ENCODE measurements at places on chromosomes 6 and 20.

GRCh38 chr6:167331565-167331964, 6.7 kb downstream of the TTLL2 start:
- no peak for DNase-seq

DNA sequence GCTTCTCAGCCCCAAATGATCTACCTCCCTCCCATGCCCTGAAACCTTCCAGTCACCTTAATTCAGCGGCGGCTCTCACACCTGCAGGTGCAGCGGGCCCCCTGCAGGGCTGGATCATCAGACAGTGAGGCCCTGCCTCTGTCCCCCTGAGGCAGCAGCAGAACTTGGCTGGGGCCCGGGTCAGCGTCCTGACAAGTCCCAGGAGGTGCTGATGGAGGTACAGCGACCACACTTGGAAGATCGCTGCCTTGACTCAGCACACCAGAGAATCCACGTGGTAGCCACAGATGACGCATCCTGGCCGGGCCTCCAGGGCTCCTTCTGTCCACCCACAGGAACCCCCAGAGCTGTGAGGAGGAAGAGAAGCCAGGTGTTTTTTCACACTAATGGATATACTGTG, 116.4 kb upstream of the THBS2 start:
- DNase-seq, result no peak

DNA sequence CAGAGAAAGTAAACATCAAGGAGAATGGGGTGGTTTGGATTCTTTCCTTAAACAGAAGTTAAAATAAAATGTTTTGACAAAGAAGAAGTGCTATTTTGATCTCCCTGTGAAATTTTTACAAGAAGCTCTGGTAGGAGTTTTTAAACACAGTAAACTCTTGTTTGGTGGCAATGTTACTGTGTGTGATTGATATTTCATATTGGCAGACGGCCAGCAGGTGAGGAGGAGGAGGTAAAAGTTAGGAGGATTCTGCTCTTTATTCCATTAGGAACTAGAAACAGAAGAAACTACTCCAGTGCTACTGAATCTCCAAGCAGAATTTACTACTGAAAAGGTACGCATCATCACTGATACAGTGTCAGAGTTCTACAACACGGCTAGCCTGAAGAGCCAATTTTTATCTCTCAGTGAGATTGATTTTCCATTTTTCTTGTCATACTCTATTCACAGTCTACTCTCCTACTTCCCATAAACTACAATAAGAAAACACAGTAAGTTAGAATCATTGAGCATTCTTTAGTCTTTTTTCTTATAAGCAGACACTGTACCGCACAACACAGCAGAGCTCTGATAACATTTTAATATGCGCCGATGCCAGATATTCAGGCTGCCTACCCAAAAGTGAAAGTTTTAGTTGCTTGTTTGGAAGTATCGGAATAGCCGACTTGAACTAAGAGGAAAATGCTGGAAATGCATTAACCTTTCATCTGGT, 21.2 kb upstream of the AFDN start:
- DNase-seq, result no peak

GRCh38 chr6:146560607-146561006, 17.0 kb downstream of the RAB32 start:
- DNase-seq, result no peak

GRCh38 chr20:8964959-8965562, 103.8 kb upstream of the PLCB4 start:
- no peak for DNase-seq

GRCh38 chr20:16260911-16261310, 312.3 kb downstream of the KIF16B start:
- DNase-seq, result no peak

DNA sequence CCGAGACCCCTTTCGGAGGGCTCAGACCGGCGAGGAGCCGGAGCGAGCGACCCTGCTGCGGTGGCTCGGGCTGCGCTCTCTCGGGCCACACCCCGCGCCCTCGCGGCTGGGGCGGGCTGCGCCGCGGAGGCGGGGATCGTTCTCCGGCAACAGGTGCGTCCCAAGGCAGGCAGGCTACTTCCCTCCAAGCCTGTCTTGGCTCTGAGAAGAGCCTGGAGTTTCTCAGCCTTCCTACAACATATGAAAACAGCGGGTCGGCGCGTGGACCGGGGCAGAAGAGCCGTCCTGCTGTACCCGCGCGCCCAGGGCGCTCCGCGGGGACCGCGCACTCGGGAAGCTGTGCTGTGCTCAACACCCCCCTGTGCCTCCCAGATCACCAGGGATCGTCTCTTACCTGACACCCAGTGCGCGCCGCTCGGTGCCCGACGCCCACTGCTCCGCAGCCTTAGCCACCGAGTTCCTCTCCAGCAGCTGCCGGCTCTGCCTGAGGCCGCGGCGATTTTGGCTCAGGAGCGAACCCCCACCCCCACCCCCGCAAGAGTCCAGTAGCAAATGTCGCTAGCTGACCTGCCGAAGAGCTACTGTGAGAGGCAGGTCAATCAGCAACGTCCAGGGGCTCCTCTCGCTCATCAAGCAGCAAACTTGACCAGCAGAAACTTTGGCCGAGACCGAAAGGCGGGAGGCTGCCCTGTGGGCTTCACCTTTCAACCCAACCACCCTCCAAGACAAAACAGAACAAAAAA, 3.7 kb upstream of the OLIG3 start:
- DNase-seq, result no peak

DNA sequence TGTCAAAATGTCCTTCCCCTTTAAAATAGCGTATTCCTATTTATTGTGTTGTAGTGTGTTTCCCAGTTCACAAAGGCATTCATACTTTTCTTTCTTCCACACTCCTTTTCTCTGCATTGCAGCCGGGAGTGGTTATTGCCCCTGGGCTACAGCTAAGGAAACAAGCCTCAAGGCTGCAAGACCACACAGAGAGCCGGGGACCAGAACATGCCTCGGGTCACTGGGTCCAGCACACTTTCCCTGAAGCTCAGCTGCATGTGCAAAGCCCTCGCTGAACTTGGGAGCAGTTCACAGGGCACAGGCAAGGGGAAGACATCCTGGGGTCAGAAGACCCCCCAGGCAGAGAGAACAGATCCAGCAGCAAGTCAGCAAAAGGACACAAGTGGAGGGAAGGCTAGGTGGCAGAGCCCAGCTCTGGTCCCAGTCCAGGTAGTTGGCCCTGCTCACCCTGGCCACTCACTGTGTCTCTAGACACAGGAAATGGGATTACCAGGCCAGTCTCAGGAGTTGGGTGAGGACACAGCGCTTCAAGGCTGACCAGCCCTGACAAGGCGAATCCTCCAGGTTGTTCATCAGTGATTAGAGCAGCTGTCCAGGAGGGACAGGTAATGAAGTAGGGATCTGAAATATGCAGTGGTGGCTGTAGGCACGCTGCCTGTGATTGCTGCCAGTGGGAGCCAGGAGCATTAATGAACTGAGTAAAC, 118.2 kb downstream of the CD83 start:
- no peak for DNase-seq

- DNase-seq, result no peak
Measured at GRCh38 chr6:32045811-32046449, 7.7 kb downstream of the CYP21A2 start.

- DNase-seq, result no peak
Measured at GRCh38 chr6:44858998-44859397, 469.1 kb upstream of the RUNX2 start.

DNA sequence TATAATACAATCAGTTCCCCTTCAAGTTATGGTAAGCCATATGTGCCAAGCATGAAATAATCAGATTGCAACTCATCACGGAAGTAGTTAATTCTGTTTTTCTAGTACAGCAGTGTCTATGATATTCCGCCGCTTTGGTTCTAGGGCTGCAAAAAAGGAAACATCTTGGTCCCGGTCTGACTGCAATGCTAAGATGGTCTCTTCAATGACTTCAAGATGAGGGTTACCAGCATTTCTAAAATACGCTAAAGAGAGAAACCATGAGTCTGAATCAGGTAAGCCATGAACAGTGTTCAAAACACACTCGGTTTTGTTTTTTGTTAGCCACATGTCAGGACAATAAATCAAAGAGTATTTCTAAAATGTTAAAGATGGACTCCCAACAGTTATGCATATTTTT, 3.2 kb upstream of the ANKRD60 start:
- DNase-seq, result no peak

DNA sequence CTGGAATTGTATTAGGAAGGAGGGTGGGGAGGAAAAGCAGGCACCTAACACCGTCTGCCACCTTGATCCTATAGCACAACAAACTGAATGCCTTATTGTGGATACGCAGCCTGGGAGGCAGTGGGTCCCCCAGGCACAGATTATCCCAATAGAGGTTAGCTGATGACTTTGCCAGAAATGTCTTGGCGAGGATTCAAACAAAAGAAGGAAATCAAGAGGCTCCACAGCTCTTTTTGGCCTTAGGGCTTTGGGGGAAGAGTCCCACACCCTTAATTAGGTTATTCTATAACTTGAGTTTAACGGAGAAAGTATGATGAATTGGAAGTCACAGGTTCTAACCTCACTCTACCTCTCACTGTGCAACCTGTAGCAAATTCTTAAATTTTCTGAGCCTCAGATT, 102.0 kb downstream of the MRPL14 start:
- DNase-seq, result no peak

- no peak for DNase-seq
Measured at GRCh38 chr20:64112691-64113443, 5.5 kb upstream of the NPBWR2 start.

- no peak for DNase-seq
Measured at GRCh38 chr6:35242906-35243305, 16.6 kb upstream of the ZNF76 start.

DNA sequence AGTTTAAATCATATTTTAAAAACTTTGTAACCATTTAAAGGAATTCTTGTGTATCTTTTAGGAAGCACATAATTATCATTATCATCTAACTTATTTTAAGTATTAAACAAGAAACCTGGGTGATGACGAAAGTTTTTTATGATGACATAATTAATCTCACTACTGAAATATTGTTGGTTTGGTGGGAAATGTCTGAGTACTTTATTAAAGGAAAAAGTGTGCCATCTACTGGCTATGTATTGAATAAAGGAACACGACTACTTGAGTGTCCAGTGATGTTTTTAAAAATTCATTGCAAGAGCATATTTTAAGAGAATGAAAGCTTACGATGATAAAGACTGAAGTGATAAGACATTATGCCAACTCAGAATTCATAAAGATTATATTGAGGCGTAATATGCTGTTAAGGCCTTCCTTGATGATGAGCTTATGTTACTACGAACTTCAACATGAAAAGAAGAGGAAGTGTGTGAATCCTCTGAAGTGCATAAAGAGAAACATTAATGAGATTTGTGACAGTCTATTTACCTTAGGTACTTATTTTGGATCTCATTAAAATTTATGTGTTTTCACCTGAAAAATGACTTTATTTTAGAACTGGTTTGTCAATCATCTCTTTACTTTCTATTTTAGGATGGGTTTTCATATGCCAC, 12.0 kb upstream of the TRMT11 start:
- DNase-seq, result peak; percentile 82

GRCh38 chr6:99521633-99522151, 6.5 kb upstream of the USP45 start:
- DNase-seq, result no peak

GRCh38 chr6:154942770-154943169, 52.3 kb upstream of the TIAM2 start:
- no peak for DNase-seq

DNA sequence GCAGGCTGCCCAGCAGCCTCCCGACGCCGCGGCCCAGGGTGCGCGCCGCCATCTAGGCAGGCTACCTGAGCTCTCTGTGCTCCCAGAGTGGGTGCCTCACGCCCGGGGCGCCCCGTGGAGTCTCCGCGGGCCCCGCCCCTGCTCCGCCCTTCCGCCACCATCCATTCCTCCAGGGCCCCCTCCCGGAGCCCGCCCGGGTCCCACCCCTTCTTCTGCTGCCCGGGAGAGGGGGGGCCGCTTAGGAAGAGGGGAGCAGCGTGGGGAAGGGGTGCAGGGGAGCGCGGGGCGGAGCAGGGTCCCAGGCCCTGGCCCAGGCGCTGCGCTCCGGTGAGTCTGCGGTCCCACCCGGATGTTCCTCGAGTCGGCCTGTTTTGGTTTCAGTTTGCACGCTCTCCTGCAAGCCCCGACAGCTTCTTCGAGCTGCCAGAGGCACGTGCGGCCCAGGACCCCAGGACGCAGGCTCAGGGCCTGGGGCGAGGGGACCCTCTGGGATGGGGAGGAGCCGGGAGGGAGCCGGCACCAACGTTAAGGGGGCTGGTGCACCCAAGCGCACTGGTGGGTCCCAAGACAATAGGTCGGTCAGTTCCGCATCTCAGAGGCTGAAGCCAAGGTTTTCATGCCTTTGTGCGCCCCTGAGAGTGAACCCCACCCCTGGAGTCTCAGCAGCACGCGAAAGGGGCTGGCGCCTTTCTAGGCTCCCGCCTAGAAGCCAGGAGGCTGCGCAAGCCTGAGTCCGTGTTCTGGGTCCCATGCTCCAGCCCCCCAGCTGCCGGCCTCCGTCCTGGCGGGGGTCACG, at the start of gene ACSS1:
TSS of gene ACSS1 (minus strand) at position 89 of the 796 bp plus-strand sequence. CDS start at position 52, 37 bp downstream.
- peak; percentile 50 for DNase-seq

DNA sequence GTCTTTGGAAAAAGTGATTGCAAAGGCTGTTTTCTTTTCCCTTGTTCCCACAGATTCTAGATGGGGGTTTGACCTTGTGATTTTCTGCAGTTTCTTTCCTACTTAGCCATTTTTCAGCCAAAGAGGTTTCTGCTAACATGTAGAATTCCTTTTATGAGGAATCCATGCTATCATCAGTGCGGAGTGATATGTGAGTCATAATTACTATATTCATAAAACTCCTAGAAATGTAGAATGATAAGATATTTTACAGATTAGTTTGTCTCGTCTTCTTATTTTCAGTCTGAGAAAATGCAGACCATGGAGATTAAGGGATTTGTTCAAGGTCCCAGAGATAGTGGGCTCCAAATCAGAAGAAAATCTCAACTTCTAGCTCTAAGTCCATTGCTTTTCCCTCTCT, 98.6 kb downstream of the KCNQ5 start:
- no peak for DNase-seq

GRCh38 chr6:29627755-29628418, 5.1 kb downstream of the GABBR1 start:
- DNase-seq, result peak; percentile 42

DNA sequence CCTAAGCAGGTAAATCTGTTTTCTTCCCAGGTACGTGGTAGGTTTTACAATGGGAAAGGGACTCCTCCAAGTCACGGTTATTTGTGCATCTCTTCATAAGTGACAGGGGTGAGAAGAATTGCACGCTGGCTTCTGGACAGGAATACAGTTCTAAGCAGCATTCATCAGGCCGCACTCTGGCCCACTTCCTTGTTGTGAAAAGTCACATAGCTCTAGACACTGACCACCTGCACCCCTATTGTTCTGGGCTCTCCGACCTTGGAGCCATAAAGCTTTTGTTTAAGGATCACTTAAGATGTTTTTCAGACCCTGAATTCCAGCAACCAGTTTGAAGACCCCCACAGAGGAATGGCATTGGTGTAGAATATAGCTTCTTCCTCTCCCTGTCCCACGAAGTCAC, 31.4 kb downstream of the RAMACL start:
- DNase-seq, result no peak

DNA sequence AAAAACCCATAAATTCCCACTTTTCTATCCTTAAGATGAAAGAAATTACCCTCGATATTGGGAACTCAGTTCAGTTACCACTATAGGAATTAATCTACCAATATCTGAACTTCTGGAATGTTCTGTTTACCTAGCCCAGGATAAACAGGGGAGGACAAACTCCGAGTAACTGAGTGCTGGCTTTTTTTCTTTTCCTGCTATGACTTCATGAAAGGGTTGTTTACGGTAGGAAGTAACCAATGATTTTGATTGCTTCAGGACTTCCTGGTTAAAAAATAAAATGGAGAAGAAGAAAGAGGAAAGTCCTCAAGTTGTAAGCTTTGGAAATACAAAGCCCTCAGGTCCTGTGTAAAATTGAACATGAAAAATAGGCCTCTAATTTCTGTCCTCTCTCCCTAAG, 167.7 kb downstream of the ZNF217 start:
- no peak for DNase-seq

- no peak for DNase-seq
Measured at GRCh38 chr20:6213311-6213710, 90.5 kb upstream of the FERMT1 start.
